ENCODE measurements at places on chromosomes 2 and 18.

DNA sequence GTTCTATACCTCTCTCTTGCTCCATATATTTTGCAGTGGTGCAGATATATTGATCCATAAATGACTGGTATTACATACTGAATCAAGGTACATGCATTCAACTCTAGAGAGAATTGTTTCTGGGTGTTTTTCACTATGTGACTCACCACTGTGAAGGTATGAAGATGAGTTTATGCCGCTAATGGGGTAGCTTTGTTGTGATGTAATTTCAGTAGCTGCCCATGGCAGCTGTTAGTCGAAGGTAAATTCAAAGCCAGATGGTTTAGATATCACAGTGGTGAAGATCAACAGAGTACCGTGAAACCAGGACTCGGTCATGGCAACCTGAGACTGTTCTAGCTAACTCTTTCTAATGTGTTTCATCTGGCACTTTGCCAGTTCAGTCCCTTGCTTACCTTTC lies 50.4 kb downstream of the PKP4 start:
- DNase-seq = no peak

GRCh38 chr2:196725882-196726281 lies 73.6 kb downstream of the GTF3C3 start:
- no peak for DNase-seq

GRCh38 chr2:239779584-239779983 lies 245.6 kb downstream of the NDUFA10 start:
- DNase-seq = no peak

DNA sequence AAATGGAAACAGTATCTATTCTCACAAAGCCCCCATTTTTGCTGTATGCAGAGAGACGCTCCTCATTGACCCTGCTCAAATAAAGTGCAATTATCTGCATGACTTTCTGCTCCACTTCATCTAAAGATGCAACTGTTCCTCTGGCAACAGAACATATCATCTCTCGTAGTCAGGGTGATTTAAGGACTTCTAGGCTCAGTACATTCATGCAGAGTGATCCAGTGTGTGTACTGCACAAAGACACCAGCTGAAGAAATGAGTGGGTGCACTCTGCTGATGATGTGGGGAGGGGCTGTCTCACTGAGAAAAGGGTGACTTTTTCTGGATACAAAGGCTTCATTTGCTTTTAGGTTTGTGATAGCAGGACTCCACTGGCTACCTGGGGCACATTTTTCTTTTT lies 355.2 kb downstream of the GALNT13 start:
- DNase-seq = no peak

DNA sequence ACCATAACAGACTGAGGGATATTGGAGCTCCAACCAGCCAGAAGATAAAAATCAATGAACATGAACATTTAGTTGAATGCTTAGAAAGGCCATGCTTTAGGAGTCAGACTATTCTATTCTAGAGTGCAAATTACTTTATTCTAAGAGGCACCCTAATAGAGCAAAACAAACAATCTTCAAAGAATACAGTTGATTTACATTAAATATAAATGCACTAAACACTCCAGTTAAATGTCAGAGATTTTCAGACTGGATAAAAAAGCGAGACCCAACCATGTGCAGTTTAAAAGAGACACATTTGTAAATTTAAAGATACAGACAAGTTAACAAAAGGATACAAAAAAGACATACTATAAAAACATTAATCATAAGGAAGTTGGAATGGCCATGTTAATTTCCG lies 214.0 kb upstream of the SMAD7 start:
- no peak for DNase-seq

GRCh38 chr2:143458258-143459190 lies 329.3 kb downstream of the ARHGAP15 start:
- no peak for DNase-seq

GRCh38 chr2:240155048-240155744 lies 14.7 kb upstream of the OTOS start:
- DNase-seq = no peak

DNA sequence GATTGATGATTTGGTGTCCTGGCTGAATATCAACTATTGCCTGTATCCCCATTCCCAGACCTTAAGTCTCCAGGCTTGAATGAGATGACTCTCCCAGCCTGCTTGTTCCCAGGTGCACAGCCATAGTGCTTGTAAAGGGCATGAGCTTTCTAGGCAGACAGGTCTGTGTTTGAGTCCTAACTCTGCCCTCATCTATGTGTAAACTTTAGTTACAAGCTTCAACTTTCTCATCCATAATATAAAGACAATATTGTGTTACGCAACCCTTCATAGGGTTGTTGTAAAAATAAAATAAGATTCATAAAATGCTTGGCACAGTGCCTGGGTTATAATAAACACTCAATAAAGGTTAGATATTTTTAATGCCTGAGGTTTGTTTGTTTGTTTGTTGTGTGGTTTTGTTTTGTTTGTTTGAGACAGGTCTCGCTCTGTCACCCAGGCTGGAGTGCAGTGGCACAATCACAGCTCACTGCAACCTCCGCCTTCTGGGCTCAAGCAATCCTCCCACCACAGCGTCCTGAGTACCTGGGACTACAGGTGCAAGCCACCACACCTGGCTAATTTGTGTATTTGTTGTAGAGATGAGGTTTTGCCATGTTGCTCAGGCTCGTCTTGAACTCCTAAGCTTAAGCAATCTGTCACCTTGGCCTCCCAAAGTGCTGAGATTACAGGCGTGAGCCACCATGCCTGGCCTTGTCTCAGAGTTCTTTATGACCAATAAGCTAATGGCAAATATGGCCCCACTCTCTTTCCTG lies 89.4 kb upstream of the MAPRE2 start:
- no peak for DNase-seq

GRCh38 chr2:200742426-200742825 lies 69.3 kb upstream of the BZW1 start:
- no peak for DNase-seq

- no peak for DNase-seq
Measured at GRCh38 chr2:232376260-232376659, 2.3 kb upstream of the ALPP start.

DNA sequence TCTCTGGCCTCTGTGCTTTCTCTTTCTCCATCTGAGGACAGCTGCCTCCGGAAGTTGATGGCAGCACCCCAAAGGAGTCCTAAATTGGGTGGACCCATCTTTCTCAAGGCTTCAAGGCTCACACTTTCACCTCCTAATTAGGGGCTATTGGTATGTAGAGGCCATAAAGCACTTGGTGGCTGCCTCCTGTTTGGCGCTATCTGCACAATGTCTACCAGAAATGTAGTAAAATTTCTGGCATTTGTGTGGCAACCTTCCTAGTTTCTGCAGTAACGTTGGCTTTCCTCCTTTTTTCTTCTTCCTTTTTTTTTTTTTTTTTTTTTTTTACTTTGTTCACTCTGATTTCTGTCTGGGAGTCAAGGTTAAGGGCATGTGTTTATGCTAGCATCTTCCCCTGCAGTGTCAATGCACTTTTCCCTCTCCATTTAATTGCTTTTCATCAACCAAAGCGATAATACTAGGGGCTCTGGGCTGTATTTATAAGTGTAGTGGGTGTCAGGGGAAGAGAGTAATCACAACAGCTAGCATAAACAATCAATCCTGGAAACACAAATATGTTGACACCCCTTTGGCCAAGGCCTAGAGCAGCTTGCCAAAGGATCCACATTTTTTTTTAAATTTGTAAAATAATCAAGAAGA lies 86.0 kb downstream of the TACR1 start:
- DNase-seq = no peak

- no peak for DNase-seq
Measured at GRCh38 chr18:69380324-69380723, 20.4 kb upstream of the DOK6 start.

DNA sequence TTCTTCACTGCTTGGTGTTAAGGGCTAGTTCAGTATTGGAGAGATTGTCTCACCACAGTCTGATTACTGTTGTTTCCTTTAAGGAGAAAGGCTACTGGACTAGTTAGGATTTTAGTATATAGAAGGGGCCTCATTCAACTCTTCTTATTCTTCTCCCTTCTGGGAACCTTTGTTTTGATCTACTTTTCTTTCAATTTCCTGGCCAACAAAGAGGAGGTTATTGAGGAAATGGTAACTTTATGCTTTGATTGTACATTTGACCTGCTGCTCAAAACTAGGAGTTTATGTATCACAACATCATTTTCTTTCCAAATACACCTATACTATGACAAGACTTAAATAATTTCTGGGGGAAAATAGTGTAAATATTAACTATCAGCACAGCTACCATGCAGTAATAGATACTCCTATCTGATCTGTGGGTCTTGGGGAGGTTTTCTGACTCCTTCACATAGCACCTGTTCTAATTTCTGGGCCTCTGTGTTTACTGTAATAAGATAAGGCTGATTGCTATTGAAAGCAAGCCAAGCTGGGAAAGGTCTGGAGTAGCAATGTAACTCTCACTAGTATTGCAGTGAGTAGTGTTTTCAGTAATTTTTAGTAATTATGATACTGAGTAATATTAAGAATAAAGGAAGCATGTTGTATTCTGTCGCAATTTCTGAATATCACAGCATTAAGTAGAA lies 395.3 kb downstream of the NUP35 start:
- DNase-seq = no peak

DNA sequence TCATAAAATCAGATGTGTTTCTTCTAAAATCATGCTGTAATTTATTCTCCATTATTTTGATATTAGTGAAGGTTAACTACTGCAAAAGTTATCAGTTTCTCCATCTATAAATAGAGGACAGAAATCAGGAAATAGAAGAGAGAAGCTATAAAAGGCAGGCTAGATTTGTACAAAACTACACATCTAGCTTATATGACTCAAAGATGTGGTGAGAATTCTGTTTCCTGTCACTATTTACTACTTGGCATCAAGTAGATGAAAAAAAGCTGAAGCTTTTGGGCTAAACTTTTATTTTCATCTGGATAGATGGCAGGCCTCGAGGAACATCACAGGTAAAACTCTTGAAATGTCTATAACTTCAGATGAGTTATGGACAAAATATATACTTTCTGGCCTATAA lies 49.8 kb upstream of the NAB1 start:
- no peak for DNase-seq

- DNase-seq = peak; percentile 85
Measured at GRCh38 chr2:19362755-19363473, 4.5 kb upstream of the OSR1 start.

DNA sequence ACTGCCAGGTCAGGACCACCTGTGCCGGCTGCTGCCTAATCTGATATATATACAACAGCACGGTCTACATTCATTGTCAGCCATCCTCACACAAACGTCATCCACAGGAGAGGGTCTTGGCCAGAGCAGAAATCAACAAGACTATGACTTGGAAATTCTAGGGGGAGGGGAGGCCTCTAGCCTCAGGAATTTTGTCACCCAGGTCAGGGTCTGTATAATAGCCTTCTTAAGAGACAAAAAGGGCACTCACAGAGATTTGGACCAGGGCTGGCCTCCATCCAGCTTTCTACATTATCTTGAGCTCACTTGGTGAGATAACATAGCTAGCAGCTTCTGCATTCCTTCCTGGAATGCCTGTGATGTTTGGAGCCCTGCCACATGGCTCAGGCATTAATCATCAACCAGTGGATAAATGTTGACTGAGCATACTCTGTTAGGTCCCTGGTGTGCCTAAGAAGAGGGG lies 50.4 kb upstream of the CTIF start:
- DNase-seq = no peak

DNA sequence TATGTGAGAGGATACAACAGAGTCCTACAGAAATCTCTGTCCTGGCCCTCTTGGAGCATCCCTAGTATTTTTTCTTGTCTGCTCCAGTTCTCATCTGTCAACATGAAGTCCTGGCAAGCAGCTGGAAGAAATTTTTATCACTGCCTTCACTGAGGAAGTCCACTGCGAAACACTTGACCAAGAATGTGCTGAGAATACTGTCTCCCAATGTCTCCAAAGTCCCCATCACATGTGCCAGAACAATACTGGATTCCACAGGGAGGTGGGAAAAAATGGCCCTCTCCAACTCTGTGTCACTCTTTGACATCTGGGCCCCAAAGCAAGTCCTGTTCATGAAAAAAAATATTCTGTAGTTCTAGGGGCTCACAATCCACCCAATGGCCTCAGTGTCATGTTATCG lies 32.8 kb upstream of the PGAP1 start:
- no peak for DNase-seq

DNA sequence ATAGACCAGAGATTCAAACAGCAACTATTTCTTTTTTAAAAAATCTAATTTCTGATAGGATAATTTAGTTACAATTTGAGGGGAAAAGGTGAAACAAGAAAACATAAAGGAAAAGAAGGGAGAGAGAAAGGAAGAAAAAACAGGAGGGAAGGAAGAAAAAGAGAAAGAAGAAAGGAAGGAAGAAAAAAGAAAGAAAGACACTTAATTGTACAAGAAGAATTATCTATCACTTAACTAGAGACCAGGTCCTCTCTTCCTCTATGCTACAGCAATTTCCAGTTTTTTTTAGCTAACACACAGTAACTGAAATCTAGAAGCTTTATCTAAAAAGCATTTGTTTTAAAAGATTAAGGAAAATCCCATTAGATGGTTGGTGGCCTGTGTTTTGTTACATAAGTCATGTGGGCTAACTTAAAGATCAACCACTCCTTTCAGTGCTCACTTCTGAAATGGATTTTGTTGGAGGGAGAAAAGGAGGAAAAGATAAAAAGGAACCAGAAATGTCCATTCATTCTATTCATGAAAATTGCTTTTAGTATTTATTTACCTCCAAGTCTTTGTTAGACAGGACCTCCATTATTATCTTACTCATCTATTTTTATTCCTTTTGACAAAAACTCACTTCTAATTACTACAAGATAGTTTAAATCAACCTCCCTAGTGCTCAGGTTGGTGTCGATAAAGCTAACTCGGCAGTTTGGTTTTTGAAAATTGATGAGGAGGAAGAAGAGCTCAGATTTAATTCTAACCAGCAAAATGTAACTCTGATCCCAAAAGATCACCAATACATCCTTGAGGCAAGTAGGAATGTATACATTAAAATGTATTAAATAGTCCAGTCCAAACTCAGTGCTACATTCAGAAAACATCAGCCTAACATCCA lies 251.5 kb upstream of the FN1 start:
- DNase-seq = no peak

- no peak for DNase-seq
Measured at GRCh38 chr2:159557437-159558034, 58.8 kb downstream of the BAZ2B start.

- DNase-seq = no peak
Measured at GRCh38 chr2:129766374-129766993, 213.0 kb upstream of the RAB6C start.

GRCh38 chr18:62106271-62106670 lies 80.6 kb downstream of the PIGN start:
- DNase-seq = no peak

DNA sequence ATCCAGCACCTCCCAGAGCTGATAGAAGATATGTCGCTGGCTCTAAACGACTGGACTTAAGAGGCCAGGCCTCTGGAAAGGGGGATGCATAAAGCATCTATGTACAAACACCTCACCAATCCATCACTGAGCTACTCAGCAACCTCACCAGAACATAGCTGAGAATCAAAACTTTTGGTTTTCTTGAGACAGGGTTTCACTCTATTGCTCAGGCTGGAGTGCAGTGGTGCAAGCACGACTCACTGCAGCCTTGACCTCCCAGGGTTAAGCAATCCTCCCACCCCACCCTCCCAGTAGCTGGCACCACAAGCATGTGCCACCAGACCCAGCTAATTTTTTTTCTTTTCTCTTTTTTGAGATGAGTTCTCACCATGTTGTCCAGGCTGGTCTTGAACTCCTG lies 62.9 kb upstream of the MSH6 start:
- no peak for DNase-seq

Data from HAP-1 (cell line).